Stimulated activated CD4-positive, alpha-beta T cell treated with anti-CD3 and anti-CD28 coated beads, Interleukin-15, amount 100 ng/mL, for 48 hours (primary cell): ENCODE measurements at places on chromosomes 16 and 17.
A peak's percentile ranks its signal among the peaks of the same experiment; 100 is the strongest.

DNA sequence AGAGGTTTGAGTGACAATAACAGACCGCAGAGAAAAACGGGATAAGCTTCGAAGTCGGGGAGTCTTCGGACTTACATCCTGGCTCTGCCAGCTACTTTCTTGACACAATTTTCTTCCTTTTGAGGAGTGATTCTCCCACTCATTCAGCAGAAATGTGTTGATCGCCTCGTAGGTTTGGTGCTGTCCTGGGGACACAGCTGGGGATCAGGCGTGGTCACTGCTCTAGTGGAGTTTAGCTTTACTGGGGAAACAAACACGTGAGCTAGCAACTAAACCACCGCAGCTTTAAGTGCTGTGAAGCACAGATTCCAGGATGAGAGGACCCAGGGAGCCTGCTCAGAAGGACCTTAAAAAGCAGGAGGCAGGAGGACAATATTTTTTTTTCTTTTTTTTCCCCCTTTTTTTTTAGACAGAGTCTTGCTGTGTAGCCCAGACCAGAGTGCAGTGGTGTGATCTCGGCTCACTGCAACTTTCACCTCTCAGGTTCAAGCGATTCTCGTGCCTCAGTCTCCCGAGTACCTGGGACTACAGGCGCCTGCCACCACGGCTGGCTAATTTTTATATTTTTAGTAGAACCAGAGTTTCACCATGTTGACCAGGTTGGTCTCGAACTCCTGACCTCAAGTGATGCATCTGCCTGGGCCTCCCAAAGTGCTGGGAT is 858 bp downstream of the NUBP1 start:
- DNase-seq = no peak

DNA sequence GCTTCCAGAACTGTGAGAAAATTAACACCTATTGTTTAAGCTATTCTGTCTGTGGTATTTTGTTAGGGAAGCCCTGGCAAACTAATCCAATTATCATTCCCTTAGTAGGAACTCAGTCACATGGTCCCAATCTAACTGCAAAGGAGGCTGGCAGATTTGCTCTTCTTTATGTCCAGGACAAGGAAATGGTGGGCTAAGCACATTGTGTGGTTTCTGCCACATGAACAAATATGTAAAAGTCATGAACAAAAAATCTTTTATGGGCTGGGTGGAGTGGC is 278.6 kb upstream of the RPL38 start:
- DNase-seq = no peak

DNA sequence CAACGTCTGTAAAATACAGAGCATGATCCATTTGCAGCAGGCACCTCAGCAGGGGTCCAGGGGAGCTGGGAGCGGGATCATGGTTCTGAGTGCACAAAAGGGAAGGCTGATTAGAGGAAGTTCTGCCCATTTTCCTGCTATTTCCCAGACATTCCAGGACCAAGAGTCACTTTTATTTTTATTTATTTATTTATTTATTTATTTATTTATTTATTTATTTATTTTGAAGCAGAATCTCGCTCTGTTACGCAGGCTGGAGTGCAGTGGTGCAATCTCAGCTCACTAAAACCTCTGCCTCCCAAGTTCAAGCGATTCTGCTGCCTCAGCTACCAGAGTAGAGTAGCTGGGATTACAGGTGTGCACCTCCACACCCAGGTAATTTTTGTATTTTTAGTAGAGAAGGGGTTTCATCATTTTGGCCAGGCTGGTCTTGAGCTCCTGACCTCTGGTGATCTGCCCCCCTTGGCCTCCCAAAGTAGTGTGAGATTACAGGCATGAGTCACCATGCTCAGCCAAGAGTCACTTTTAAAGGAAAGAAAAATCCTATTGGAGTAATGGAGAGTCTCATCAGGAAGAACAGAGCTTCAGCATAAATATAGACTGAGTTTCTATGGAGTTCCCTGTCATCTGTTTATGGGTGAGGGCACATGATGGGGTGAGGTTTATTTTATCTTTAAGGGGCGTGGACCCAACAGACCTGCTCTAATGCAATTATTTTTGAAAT is 355.2 kb downstream of the HAPSTR1 start:
- DNase-seq = no peak

- DNase-seq = no peak
Measured at GRCh38 chr16:50679266-50679665, 1.8 kb downstream of the SNX20 start.

DNA sequence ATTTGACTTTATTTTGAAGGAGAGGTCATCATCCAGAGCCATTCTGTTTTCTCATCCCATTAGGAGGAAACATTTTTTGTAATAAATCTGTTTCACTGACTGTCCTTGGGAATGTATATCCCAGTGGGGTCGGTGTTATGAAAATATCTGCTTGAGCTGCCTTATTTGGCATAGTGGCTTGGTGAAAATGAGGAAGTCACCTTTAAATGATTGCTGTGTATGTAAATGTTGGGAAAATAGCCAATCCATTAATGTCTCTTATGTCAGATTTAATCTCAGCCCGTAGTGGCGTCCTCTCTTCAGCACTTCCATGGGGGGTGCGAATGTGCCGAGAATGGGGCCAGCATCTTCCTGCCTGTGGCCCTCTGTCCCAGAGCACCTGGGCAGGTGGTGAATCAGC is 57.6 kb downstream of the BANP start:
- no peak for DNase-seq

- DNase-seq = no peak
Measured at GRCh38 chr16:1895949-1896675, 22.1 kb downstream of the HS3ST6 start.

GRCh38 chr17:35740997-35741931 is 9.8 kb downstream of the RASL10B start:
- DNase-seq = no peak

DNA sequence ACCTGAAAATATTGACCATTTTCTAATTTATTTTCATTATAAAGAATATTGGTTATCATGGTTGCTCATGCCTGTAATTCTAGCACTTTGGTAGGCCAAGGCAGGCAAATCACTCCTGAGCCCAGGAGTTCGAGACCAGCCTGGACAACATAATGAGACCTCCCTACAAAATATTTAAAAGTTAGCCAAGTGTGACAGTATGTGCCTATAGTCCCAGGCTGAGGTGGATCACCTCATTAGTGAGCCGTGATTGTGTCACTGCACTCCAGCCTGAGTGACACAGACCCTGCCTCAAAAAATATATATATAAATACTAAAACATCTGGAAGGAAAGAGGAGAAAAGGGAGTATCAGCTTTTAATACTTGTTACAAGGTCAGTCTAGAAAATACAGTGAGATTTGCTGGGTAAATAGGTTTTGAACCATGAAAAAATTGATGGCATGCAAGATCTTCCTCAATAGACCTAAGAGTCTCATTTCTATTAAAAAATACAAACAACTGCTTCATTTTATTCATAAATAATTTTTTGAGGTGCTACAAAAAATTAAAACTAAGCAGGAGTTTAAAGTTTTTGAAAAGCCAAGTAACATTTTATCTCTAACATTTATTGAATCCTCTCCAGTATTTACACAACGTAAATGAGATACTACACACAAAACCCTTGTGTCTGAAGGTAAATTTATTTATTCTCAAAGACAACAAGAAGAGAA is 47.7 kb downstream of the TUBD1 start:
- no peak for DNase-seq

DNA sequence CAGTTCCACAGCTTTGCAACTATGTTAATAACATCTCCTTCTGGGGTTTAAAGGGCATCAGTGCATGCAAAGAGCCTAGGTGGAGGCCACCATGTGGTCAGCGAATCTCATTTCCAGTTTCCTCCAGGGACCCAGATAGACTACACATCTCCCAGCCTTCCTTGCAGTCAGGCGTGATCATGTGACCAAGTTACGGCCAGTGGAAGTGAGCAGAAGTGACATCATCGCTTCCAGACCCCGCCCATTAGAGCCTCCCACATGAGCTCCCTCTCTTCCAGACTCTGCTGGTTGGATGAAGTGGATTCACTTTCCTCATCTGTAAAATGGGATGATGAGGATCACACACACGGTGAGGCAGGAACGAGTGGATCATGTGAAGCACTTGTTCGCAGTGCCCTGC is 27.4 kb upstream of the KDM8 start:
- DNase-seq = no peak

DNA sequence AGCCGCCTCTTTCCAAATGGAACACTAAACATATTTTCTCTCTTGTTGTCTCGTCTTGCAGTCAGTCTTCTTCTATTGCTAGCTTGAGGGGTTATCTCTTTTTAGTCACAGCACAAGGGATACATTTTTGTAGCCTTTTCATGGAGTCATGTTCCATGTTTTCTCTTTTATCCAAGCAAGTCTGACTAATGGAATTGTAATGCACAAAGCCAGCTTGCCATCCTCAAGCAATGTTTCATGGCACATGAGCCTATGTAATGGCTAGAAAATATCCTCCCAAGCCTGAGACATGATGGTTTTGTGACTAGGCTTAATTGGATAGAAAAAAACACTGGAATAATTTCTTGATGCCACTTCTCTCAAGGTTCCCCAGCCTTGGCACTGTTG is 414.6 kb upstream of the GOT2 start:
- DNase-seq = no peak

DNA sequence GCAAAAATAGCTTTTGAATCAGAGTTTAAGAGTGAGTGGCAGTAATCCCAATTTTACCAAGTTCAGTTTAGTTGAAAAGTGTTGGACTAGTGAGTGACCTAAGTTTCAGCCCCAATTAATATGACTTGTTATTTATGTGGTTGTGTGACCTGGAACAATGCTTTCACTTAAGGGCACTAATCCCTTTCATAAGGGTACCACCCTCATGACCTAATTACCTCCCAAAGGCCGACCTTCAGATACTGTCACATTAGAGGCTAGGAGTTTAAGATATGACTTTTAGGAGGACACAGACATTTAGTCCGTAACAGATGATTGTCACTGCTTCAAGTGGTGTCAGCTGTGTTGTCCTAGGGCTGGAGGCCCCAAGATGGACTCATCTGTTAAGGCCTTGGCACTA is 190.0 kb downstream of the IRX3 start:
- no peak for DNase-seq

DNA sequence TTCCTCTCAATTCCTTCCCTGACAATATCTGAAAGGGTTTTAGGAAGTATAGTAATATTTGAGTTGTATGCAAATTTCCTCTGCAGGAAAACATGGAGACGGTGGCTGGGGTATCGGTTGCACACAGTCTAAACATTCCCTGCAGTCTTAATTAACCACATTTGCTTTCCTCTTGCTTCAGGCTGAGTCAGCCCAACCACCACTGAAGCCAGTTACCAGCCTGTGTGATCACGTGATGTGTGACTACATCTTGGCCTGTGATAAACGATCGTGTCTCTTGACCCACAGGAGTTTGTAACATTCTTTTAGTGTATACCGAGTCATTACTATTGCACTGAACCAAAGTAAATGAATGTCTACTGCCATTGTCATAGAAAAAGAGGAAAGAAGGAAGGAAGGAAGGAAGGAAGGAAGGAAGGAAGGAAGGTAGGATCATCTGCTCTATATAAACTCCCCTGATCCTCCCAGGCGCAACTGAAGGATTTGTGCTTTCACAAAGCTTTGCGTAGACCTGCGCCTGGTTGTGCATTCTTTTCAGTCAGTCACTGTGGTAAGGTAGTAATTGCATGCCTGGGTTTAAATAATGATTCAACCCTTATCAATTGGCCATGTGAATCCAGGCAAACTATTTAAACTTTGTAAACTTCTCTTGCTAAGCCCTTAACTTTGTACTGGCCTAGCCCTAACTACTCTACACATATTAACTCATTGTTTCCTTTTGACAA is 280.6 kb upstream of the SALL1 start:
- no peak for DNase-seq

DNA sequence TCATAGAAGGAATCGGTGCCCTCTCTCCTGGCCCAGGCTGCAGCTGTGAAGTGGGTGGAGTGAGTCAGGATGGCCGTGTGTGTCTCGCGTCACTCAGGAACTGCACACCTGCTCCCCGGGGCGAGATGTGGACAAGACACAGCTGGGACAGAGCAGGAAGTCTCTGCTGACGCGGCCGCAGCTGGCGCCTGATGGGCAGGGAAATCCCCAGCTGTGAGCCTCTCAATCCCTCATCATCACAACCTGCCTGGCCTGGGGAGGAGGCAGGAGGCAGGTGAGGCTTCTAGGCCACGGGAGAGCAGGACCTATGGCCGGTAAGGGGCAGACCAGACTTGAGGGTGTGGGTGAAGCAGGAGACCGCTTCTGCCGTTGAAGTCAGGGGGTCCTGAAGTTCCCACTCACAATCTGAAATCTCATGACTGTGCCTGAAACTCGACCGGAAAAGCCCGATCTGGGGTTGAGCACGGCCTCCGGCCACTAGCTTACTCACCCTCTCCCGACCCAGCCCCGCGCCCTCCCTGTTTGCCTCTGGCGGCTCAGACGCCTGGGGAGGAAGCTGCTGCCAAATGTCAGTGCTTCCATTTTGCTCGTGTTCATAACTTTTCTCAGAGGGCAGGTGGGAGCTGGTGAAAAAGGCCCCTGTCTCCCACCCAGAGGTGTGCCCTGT is 1.1 kb upstream of the TRPV3 start:
- DNase-seq = peak; percentile 45

DNA sequence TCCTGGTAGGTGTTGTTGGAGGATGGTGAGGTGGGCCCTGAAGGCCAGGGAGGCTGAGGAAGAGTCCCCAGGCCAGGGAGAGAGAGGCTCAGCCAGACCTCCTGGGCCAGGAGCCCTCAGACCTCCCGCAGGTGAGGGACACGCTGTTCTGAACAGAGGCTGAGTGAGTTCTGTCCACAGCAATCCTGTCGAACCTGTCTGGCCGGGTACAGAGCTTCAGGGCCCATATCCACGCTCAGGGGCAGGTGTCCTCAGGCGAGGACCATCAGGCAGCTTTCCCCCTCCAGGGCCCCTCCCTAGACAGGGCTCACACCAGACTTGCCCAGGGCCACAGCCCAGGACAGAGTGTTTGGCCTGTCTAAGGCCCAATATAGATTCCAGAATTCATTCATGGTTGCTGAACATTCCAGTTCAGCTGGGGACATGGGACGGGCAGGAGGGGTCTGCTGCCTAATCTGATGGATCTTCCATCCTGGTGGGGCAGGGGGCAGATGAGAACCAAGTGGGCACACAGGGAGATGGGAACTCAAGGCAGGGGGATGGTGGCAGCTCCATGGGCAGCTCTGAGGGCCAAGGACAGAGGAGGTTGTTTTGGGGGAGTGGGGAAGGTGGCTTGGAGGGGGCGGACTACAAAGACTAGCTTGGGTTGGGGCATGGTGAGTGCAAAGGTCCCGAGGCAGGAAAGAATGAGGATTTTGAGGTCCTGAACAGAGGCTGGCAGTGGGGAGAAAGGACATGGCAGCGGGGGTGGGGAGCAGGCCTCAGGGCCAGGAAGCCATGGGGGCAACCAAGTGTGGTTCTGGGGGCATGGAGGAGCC is 23.4 kb upstream of the MPRIP start:
- no peak for DNase-seq
